ENCODE measurements at places on chromosomes 4 and X. TPM values are rescaled to one million over a fixed set of nuclear protein-coding genes. Genes with fewer than 3 reads are reported as not detected.

The TGIF2LX gene
- total RNA-seq: not detected

The TMEM31 gene
- 0.74 TPM for total RNA-seq

The SLC6A14 gene
- total RNA-seq: 0.27 TPM

The IL3RA gene
- total RNA-seq: 0.16 TPM

The LONRF3 gene
- total RNA-seq: 1.3 TPM

The PPP1R2C gene
- not detected for total RNA-seq

The BANK1 gene
- total RNA-seq: 0.87 TPM

The MGAT4D gene
- not detected for total RNA-seq

The COL4A5 gene
- 389 TPM for total RNA-seq
